ACHN (cell line): ENCODE measurements at places on chromosomes 2 and 18.

DNA sequence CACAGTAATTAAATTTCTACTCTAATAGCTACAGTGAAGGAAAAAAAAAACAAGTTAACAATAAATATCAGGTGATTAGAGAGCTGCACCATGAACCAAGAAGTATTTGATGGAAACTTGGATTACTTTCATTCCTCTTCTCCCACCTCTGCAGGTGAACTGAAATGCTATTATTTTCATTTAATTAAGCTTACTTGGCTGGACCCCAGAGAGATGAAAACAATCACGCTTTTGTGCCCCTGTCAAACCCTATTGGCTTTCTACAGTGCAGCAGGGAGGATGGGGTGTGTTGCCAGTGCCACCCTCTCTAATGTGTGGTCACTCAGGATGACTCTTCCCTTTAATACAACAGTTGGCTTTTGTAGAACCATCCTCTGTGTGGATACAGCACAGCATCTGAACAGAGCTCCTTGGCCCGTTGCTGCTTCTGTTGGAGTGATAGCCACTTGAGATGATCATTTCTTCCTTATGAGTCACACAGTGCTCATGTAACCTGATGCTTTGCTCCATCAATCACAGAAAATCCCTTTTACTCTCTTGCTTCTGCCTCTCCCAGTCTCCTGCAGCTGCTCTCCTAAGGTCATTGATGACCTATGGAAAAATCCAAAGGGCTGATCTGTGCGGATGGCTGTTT lies 5.5 kb upstream of the ARL4C start:
- peak; percentile 90 for DNase-seq

GRCh38 chr2:196723571-196723970 lies 75.9 kb downstream of the GTF3C3 start:
- DNase-seq: no peak

DNA sequence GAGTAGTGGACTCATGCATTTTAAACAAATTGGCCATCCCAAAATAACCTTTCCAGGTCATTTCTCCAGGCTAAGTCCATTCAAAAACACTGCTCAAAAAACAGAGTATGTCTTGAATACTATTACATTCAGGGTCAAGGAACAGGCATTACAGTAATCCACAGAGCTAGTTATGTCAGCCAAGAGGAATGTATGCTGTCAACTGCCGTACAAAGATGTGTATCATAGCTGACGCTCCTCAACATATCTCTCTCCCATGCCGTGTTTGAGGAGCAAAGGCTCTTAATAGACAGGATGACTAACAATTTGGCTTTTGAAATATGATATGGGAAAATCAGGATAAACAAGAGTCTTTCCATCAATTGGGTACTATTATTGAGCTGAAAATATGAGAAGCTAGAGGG lies 68.8 kb upstream of the KCTD1 start:
- peak; percentile 4 for DNase-seq

DNA sequence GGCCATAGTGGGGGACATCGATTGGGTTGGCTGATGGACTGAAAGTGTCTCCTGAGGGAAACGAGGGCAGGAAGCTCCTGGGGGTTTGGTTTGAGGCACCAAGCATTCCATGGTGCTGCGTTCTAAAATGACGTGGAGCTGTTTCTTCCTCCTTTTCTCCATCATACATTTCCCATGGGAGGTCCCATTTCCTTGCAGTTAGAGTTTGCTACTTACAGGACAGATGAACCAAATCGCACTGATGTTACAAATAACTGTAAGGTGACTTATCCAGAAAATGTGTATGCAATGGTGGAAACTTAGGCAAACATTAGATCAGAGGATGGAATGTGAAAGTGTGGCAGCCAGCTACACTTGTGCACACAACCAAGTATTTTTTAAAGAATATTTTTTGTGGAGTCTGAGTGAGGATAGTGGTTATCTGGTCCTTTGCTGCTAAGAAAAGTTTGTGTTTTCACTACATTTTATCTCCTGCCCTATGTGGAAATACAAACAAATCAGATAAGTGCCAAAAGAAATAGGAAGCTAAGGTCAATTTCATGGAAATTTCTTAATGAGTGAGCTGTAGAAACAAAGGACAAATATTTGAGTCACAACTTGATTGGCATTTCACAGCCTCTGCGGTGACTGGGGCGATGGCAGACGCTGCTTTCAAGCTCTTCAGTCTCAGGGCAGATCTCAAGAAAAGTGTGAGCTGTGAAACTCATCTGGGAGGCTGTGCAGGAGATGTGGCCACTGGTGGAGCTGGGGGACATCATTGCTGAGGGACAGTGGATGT lies 256.2 kb downstream of the TSN start:
- DNase-seq: no peak

- DNase-seq: no peak
Measured at GRCh38 chr2:96924775-96925747, 55.2 kb upstream of the SEMA4C start.

DNA sequence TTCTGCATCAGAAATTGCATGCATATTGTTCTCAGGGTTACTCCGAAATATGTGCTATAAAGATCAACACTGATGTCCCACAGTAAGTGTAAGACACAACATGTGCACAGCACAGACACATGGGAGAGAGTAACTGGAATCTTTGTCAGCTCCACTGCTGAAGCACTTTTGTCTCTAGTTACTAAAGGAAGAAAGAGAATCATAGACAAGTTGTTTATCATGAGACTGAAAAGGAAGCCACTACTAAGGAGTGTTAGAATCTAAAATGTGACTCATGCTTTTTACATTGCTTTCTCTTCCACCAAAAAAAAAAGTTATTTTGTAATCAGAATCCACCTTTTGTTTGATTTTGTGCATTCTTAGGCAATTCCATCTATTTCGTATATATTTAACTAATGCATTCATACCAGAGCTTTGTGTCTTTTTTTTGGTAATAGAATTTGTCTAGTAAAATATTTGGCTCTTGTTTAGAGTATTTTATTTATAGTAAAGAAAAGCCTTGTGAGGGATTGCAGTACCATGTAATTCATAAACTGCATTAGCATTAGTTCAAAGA lies 502.4 kb downstream of the FBXO15 start:
- DNase-seq: no peak

DNA sequence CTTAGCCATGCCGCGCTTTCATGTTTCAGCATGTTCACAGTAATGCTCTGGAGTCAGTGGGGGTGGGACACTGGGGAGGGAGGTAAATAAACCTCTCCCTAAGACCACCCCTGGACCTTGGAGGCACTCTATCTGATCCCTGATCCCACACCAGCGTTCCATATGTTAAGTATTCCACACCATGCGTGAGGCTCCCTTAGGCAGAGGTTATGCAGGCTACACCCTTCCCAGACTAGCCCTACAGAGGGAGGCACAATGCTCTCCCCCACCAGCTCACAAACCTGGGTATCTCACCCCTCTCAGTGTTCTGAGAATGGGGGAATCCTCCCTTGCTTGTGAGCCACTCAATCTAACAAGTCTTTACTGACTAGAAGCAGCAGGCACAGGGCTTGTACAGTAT lies 1610.4 kb upstream of the ZEB2 start:
- no peak for DNase-seq

GRCh38 chr2:11977766-11978524 lies 231.5 kb downstream of the LPIN1 start:
- DNase-seq: no peak
